Kasumi-1 (cell line): ENCODE measurements at places on chromosomes 5 and 9.
A peak's percentile ranks its signal among the peaks of the same experiment; 100 is the strongest.

DNA sequence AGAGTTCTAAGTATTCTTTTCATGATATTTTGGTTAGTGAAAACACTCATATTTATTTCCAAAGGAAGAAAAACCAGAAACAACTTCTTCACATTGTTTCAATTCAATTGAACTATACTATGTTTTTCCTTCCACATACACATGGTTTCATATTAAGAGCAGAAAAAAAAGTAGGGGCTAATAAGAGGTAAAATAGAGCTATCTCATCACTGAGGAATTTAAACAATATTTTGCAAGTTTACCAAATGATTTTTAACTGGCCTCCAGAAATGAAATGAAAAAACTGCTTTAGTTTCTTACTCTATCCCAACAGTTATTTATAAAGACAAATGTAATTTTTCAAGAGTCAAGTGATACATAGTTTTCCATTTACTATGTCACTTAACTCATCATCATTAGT lies 233.5 kb downstream of the RFX3 start:
- DNase-seq = no peak

- no peak for DNase-seq
Observed at GRCh38 chr9:4717815-4718214, 23.2 kb downstream of the AK3 start.

DNA sequence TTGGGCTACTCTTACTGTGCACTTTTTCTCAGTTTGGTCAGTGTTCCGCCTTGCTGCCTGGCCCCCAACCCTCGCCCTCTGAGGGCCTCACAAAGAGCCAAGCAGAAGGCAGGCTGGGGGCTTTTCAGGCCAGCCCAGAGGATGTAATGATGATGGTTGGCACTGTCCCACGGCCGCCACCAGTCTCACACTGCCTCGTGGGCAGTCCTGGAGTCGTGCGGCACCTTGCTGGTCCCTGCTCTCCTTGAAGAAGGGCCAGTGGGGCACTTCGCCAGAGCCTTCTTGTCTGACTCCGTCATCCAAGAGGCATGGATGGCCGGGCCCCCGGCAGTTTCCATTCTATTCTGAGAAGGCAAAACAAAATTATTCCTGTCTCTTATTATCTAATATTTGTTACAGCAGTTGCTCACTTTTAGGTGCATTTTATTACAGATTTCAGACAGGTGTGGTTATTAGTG lies 21.0 kb downstream of the TENT4A start:
- DNase-seq = no peak

DNA sequence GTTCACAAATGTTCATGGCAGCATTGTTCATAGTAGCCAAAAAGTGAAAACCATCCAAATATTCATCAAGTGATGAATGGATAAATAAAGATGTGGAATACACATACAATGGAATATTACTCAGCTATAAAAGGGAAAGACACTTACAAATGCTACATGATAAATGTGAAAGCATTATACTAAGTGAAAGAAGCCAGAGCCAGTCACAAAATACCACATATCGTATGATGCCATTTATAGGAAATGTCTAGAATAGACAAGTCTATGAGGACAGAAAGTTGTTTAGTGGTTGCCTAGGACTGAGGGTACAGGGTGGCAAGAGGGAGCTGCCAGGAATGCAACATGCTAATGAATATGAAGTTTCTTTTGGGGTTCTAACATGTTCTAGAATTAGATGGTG lies 148.7 kb downstream of the DEPDC1B start:
- no peak for DNase-seq

GRCh38 chr9:109399258-109399767 lies 78.5 kb upstream of the EPB41L4B start:
- DNase-seq = no peak

GRCh38 chr9:126395439-126396212 lies 69.0 kb downstream of the MVB12B start:
- DNase-seq = no peak

DNA sequence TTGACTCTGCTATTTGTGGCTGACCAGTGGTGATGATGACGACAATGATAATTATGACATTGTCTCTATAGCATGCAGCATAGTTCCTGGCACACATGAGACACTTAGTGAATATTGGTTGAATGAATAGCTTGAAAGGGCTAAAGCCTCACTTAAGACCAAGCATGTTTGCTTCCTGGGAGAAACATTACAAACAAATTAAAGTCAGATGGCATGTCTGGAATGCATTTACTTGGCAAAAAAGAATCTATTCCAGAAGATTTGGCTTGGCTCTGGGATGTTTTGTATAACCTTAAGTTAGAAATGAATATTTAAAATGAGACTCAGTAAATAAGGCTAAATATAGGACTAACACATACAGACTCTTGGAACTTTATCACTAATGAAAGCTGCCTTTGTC lies 21.6 kb downstream of the GAS1 start:
- no peak for DNase-seq

GRCh38 chr5:173334808-173335207 lies 6.6 kb upstream of the STC2 start:
- no peak for DNase-seq

DNA sequence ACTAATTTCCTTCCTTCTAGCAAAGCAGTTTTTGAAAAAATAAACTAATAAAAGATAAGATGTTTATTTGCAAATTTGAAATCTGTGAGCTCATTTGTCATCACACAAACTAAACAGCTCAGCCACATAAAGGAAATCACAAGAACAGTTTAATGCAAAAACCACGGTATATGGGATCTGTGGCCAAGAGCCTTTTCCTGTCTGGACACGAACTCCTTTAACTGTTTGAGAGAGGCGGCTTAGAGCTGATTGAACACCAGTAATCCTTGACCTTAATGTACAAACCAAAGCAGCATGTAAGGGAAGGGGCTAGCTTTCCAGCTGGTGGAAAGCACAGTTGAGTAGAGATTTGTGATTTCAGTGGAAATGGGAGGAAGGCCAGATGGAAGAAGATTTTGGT lies 66.3 kb upstream of the SPINK5 start:
- no peak for DNase-seq

DNA sequence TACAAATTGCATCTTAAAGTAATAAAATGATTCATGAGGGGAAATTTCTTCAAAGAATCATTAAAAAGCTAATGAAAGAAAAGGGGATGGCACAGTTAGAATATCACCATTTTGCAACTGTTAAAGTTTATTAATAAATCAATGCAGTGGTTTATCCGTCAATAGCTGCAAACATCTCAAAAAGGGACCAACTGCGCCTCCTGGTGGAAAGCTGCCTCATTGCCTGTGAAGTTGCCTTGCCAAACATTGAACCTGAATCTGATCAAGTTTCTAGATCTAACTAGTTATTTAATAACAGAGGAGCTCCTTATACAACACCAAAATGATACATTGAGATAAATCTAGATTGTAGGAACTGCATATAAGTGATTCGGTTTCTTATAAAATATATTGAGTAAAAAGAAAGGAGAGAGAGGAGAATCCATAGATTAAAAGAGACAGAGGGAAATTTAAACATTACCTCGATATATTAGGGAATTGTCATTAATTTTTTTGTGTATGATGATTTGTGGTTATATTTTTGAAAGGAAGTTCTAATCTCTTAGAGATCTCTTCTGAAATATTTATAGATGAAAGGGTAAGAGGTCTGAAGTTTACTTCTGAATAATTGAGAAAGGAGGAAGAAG lies 6.9 kb upstream of the NDUFB6 start:
- peak; percentile 52 for DNase-seq
